ENCODE measurements at places on chromosomes 7 and 10.

DNA sequence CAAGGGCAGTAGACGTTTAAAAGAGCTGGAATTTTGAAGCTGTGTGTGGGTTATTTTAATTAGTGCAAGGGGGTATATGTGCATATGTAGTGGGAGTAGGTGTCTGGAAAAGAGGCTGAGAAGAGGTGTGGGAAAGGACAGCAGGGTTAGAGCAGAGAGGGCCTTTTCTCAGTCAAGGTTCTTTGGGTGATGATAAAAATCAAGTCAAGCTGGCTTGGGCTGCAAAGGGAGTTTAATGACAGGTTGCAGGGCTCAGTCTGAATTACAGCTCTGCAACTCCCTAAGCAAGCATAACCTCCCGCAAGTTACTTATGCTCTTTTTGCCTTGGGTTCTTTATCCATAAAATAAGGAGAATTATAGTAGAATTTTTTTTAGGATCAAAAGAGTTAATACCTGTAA, 83.5 kb downstream of the RELN start:
- no peak for DNase-seq

GRCh38 chr7:137613006-137613525, 233.7 kb downstream of the DGKI start:
- no peak for DNase-seq

- peak; percentile 76 for DNase-seq
These were observed 158.2 kb downstream of the ARHGAP12 start for GRCh38 chr10:31770307-31770902.

DNA sequence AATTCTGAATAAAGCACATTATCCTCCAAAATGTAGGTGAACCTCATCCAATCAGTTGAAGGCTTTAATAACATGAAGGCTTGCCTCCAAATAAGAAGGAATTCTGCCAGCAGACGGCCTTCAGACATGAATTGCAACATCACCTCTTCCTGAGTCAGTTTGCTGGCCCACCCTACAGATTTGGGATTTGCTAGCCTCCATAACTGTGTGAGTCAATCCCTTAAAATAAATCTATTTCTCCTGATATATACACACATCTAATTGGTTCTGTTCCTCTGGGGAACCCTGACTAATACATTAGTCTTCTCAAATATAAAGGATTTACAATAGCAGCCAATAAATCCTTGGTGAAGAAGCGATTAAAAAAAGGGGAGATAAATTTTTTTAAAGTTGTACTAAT, 34.8 kb upstream of the OSBPL3 start:
- DNase-seq = no peak

- DNase-seq = no peak
These were observed 97.2 kb downstream of the OAT start for GRCh38 chr10:124321433-124322089.

DNA sequence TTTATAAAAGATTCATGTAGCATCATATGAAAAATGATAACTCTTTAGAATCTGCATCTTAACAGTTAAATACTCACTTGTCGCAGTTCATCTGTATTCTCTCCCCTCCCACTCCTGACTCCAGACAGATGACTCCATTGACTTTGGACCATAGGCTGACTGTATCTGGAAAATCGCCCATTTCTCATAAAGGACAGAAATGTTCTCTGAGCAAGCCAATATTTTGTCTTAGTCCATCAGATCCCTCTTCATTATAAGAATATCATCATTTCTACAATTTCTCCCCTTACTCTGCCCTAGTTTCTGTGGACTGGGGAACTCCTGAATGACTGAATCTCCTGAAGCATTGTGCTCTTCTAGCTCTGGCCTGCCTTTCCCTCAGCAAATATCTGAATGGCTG, 125.4 kb downstream of the SEMA3D start:
- DNase-seq = no peak

- no peak for DNase-seq
These were observed 12.7 kb upstream of the TTYH3 start for GRCh38 chr7:2619116-2619515.

- DNase-seq = peak; percentile 88
These were observed 73.9 kb downstream of the CXCL12 start for GRCh38 chr10:44310762-44311562.

- no peak for DNase-seq
These were observed 93.1 kb upstream of the HABP2 start for GRCh38 chr10:113459626-113460280.

GRCh38 chr7:44078521-44078920, 3.8 kb downstream of the POLM start:
- no peak for DNase-seq

- no peak for DNase-seq
These were observed 255.2 kb downstream of the ARL4A start for GRCh38 chr7:12942609-12943008.

DNA sequence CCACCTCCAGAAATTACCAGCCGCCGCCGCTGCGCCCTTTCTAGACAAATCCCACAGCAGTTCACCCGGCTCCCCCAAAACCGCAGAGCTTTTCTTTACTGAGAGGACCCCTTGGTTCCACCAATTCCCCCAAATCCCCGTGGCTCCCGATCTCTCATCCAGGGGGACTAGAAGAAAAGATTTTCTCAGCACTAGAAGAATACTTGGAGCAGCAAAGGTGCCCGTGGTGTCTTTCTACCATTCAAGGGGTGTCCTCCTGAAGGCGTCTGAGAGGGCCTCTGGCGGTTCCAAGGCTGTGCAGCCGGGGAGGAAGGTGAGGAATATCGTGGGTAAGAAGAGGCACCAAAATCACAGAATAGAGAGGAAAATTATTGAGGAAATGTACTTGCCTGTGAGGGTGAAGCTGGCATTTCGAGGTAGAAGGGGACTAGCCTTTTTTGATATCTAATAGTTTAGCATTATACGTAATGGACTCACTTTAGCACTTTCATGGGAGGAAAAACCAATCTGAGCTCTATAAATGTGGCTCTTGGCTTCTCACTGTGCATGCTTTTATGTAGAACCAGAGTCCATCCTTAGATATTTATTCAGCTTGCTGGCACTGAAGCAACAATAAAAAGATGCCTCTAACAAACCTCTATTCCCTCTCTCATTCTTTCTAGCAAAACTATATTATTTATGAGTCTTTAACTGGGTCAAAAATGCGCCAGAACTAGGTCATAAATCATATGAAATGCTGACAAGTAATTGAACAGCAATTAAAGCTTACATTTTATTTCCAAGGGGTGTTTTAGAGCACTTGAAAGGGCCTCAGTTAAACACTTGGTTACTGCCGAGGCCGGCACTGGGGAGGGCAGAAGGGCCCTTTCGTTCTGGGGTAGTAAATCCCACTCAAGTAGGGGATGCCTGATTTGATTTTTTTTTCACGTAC, 13.8 kb upstream of the HOXA2 start:
- no peak for DNase-seq

- no peak for DNase-seq
These were observed 13.9 kb downstream of the ADK start for GRCh38 chr10:74164716-74165529.

DNA sequence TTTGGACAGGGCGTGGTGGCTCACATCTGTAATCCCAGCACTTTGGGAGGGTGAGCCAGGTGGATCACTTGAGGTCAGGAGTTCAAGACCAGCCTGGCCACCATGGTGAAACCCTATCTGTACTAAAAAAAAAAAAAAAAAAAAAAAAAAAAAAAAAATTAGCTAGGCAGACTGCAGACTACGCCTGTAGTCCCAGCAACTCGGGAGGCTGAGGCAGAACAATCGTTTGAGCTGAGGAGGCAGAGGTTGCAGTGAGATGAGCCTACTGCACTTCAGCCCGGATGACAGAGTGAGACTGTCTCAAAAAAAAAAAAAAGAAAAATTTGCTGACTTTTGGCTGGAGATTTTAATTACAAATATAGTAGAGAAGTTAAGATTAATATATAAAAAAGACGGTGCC, 104.0 kb downstream of the HIPK2 start:
- DNase-seq = no peak

GRCh38 chr7:28160551-28160991, 20.0 kb downstream of the JAZF1 start:
- DNase-seq = no peak

DNA sequence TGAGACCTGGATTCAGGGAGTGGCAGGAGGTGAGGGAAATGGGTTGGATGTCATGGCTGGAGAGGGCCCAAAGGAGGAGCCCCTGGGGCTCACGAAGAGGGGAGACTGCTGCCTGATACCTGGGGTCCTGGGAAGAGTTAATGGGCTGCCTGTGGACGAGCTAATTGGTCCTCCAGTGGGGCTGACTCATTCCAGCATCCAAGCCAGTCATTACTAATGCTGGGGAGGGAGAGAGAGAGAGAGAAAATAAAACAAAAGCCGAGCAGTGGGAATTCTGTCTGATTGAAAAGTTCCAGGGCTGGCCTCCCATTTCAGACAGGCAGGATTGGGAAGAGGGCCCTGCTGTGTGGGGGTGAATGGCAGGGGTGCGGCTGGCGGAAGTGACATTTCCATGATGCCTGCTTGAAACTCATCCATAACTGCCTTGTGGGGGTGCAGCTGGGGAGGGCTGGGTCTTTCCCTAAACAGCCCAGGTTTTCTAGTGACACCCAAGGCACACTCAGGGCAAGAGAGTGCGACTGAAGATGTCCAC, 297.8 kb downstream of the RPS24 start:
- no peak for DNase-seq

DNA sequence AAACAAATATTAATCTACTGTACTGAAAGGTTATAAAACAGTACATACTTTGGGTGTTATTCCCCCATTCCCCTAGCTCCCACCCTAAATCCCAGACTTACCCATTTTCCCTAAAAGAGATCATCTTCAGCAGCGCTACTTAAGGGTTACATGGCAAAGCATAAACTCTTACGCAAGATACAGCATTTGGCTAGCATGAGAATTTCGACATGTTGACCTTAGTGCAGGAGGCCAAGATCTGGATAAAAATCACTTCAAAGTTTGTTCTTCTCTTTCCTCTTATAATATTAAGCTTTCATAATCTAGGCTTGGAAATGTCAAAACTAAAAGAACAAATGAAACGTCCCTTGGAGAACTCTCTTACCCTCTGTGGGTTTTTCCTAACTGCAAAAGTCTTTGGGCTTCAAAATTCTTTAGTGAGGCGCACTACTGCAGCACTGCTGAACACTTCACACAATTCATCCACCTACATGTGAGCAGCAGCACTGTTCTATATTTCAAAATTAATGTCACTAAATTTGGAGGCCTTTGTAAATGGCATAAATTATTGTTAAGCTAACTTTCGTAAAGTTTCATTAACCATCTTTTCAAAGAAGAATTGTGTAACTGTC, 59.5 kb upstream of the PDLIM1 start:
- no peak for DNase-seq

DNA sequence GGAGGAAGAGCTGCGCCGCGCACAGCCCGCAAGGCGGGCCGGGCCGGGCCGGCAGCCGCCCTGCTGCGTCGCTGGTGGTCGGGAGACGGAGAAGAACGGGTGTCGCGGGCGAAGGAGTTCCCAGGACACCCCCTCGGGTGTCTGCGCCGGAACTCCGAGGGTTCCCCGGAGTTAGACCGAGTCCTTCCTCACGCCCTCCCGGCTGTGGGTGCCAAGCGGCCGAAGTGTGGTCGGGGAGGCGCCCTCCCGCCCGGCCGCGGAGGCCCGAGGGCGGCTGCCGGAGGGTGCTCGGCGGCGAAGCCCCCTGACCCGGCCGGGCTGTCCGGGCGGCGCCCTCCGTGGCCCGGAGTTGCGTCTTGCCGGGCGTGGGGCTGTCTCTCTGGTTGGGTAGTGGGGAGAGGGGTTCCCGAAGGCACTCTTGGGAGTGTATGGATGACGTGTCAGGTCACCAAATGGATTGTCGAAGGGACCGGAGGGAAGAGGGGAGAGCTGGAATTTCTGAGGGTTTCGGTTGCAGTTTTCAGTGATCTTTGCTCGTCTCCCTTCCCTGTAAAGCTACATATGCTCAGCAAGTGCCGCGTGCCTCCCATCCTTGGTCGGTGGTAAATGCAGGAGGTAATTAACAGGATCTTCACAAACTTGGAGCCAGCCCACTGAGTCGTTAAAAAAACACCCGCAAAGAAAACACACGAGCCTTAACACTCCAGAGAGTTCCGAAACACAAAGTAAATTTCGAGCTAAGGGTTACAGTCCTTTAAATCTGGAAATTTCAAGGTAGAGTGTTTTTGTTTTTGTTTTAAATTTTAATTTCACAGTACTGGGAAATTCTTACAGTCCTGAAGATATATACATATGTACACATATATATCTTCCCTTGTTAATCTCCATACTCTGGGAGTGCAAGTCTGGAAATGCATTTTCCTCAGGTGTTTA, 871 bp downstream of the ST7 start:
- no peak for DNase-seq

DNA sequence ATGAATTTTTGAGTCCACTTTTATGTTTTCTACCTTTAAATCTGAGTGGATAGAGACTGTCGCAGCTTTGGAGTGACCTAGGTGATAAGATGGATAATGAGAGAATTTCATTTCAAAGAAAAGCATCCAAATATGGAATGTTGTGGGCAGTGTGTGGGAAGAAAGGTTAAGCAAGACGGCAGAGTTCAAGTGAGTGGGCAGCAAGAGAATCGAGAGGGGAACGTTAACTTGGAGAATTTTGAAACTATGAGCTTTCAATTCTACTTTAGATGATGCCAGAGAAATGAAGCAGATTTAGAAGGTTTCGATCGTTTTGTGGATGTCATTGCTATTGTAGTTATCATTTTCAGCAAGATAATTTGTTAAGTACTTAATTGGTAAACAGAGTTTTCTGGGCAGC, 73.0 kb downstream of the XRCC2 start:
- no peak for DNase-seq

GRCh38 chr7:24419511-24419910, 135.5 kb downstream of the NPY start:
- DNase-seq = no peak

GRCh38 chr7:129896568-129897382, 56.0 kb downstream of the UBE2H start:
- DNase-seq = no peak

DNA sequence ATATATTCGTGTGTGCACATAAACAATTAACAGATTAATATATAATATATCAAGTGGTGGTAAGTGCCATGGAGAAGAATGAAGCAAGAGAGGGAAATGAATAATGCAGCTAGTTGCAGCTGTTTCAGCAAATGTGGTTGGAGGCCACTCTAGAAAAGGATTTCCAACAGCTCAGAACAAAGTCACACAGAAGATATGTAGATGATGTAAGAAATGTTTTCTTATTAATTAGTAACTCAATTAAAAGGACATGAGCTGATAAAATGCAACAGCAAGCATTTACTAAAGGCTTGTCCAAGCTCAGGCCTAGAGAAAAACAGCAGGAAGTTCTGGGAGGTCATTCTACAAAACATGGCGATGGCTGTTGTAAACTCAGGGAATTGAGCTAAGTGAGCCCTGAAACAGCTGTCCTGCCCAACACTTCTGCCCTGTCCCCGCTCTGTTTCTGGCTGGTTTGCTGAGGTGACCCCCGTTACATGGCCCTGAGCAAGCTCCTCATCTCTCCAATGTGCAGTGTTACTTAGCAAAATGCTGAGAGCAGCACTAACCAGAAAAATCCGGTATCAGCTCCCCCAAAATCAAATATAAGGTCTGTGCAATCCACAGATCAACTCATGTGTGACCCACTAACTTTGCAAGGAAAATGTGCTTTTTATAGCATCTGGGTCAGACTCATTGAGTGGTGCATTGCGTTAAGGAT, 23.4 kb upstream of the C10orf67 start:
- DNase-seq = no peak

- DNase-seq = no peak
These were observed 84.1 kb downstream of the SNX10 start for GRCh38 chr7:26375726-26376174.

GRCh38 chr7:1586126-1586826, 16.4 kb upstream of the PSMG3 start:
- DNase-seq = no peak

- no peak for DNase-seq
These were observed 95.4 kb downstream of the ZRANB1 start for GRCh38 chr10:125037145-125037877.

Data from GM13976 (cell line).